NCI-H1105 (cell line): ENCODE measurements at places on chromosomes 7 and 10.

- no peak for DNase-seq
Observed at GRCh38 chr10:107502229-107502985, 337.9 kb upstream of the SORCS1 start.

DNA sequence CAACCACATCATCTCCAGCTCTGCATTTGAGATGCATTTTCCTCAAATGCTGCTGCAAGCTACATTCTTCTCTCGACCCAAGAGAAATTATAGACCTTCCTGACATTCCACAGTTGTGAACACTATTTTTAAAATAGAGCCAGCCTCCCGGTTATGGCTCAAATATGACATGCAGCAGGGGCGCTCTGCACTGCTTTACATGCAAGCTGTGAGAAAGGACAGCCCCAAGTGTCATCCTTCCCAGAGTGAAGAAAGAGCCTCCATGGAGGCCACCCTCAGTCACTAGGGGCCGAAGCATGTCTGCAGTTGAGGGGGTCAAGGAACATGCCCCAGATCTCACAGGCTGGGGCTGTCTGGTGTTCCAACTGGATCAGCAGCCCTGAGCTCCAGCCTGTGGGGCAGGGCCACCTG is 63.9 kb upstream of the CHST15 start:
- DNase-seq: no peak

GRCh38 chr10:132862485-132863420 is 76.8 kb upstream of the NKX6-2 start:
- no peak for DNase-seq

DNA sequence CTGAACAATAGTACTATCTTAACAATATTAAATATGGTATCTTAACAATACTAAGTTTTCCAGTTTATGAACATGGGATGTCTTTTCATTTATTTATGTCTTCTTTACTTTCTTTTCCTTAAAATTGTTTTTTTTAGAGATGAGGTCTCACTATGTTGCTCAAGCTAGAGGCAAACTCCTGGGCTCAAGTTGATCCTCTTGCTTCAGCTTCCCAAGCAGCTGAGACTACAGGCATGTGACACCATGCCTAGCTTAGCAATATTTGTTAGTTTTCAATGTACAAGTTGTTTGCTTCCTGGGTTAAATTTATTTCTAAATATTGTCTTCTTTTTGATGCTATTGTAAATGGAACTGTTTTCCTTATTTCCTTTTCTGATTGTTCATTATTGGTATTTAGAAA is 16.9 kb downstream of the CDH23 start:
- DNase-seq: no peak

- no peak for DNase-seq
Observed at GRCh38 chr10:86292462-86293395, 73.9 kb downstream of the GRID1 start.

- DNase-seq: no peak
Observed at GRCh38 chr7:41967156-41967555, 264.3 kb upstream of the INHBA start.

DNA sequence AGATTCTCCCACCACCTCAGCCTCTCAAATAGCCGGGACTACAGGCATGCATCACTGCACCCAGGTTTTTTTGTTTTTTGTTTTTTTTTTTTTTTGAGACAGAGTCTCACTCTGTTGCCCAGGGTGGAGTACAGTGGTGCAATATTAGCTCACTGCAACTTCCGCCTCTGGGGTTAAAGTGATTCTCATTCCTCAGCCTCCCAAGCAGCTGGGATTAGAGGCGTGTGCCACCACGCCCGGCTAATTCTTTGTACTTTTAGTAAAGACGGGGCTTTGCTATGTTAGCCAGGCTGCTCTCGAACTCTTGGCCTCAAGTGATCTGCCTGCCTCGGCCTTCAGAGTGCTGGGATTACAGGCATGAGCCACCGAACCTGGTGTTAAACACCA is 107.5 kb upstream of the KIF5B start:
- DNase-seq: no peak

DNA sequence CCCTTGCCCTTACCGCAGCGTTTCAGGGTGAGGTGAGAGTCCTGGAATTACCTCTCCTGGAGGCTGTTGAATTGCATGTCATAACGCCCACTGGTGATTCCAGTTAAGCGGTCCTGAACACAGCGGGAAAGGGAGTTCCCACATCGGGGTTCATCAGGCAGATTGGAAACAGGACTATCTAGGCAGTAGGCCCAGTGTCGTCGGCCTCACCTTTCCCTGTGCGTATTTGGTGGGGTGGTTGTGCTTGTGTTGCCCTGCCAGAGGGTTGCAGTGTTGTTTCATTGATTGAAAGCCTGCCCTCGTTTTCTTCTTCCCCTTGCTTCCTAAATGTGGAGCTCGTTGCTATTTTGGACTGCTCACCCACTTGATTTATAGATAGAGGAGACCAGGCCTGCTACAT is 10.6 kb upstream of the SUN1 start:
- no peak for DNase-seq
